Activated CD8-positive, alpha-beta memory T cell treated with anti-CD3 and anti-CD28 coated beads for 1 hour (primary cell): ENCODE measurements at places on chromosomes 5 and 9.

DNA sequence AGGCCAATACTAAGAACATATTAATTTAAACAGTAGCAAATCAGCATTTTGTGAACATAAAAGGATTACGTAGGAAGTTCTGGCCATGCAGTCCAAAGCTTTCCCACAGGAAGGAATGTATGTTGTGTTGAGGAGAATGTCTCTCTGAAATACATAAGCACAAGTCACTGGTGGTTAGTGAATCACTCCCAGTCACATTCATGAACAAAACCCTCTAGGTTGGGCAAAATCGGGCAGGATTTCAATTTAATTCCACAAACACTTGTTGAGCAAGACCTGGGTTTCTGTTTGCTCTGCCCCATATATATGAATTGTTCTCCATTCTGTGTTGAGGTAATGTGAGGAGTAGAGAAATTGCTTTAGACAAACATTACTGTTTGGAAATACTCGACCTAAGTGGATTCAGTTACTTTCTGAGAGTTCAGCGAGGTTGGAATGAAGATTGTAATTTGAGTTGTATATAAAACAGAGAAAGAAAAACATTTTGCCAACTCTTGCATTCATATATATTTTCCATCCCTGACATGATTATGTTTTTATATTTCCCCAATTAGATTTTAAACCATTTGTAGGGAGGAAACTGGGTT is 127.6 kb upstream of the RPS23 start:
- no peak for DNase-seq

GRCh38 chr9:83435301-83435700 is 102.9 kb downstream of the FRMD3 start:
- no peak for DNase-seq

DNA sequence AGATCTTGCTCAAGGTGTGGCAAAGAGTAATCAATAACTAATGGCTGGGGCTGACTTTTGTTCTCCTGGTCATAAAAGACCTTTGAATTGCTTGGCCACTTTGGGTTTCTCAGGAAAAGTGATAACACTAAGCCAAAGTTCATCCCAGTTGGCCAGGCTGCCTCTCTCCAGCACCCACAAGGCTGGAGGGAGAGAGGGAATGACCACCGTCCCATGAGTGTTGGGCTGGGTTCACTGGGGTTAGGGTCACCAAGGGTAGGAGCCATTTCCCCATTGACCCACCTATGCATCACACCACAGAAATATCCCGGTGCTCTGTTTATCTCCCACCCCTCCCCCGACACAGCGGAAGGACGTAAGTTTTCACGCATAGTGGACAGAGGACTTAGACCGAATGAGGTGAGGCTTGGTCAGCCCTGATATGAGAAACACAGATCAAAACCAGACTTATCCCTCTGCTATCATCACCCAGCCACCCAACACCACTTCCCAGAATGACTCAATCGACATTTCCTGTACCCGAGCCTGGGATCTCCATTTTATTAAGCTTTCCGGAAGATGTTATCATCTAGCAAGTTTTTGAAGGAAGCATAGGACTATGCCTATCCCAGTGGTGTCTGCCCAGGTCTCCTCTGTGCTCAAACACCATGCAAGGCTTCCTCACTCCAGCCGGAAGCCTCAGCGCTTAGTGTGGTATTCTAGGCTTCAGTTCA is 27.0 kb upstream of the PPARGC1B start:
- DNase-seq, result no peak

DNA sequence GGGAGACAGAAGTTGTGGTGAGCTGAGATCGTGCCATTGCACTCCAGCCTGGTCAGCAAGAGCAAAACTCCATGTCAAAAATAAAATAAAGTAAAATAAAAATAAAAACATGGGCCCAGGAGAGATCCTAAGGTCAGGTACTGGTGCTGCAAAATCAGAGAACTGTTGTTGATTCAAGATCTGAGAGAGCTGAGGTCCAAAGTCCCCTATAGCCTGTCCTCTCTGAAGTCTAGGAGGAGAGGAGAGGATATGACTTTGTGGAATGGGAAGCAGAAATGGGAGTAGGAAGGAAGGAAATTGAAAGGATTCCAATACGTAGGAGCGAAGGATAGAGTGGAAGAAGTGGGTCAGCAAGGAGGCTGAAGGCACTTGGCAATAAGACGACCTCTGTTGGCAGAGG is 4.6 kb upstream of the OR1L4 start:
- no peak for DNase-seq

GRCh38 chr9:1759009-1759408 is 256.1 kb upstream of the SMARCA2 start:
- DNase-seq, result no peak

DNA sequence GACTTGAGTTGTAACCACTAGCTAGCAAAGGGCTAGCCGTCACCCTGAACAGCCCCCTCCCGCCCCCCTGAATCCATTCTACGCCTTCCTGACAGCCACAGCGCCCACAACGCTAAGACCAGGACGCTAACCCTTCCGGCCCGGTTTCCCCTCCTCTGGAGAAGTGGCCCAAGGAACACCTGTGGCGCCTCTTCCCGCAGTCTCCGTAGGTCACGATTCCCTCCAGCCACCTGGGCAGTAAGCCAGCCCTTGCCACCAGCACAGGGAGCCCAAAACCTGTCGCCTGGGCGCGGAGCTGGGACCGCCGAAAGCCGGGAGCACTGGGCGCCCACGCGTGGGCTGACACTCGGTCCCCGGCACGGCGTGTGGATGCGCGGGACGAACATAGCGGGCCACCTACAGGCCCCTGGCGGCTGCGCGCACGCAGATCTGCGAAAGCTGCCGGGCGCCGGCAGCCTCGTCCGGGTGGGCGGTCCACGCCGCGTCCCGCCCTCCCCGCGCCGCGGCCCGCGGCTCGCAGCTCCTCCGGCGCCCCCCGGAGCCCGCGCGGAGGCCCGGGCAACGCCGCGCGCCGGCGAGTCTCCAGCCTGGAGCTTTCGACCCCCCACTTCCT is 596 bp downstream of the IRF1 start:
- DNase-seq, result peak; percentile 42

- DNase-seq, result no peak
Observed at GRCh38 chr5:29982457-29982856, 1211.0 kb upstream of the CDH6 start.

DNA sequence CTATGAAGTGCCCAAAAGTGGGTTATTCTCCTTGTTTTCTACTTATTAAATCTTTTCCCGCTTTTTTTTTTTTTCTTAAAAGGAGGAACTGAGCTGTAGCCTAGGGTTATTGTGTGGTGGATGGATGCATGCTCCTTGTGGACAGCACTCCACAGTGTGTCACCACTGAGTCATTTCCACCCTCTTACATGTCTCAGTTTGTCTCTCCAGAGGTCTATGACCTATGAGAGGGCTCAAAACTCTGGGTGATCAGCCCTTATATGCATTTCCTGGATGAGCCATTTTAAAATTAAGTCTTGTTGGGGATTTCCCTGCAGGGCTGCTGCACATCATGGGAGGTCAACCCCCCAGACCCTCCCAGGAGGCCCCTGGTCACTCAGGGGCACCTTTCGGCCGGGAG is 102.2 kb upstream of the MOCS2 start:
- DNase-seq, result no peak

- no peak for DNase-seq
Observed at GRCh38 chr9:16417161-16417560, 453.3 kb downstream of the BNC2 start.

DNA sequence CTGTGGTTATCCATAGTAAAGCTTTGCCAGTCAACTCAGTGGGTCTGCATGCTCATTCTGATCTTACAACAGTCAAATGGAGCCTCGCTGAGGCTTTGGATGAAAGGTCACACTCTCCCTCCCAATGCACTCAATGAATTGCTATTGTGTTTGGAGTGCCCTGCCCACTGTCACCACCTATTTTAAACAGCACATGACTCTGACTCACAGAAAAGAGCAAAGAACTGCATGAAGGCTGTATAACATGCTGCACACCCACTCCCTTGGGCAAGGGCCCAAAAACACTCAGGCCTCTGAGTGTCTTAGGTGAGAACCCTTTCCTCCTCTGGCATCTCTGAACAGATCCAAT is 118.7 kb upstream of the CCDC112 start:
- no peak for DNase-seq

DNA sequence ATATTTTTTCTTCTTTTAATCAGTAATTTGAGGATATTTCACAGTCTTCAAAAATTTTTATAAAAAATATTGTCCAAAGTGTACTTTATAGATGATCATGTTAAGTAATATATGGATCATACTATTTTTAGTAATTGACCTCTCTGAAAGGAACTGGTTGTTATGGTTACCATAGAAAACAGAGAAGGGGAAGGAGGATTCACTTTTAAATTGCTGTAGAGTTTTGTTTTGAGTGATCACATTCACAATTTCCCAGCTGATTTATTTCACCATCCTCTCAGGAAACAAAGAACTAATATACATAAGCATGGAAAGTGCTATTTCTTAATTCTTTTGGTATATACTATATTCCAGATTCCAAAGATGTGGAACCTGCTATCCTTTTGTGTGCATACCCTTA is 56.5 kb upstream of the NREP start:
- no peak for DNase-seq
